ENCODE measurements at places on chromosomes 4 and X. TPM values are rescaled to one million over a fixed set of nuclear protein-coding genes. Genes with fewer than 3 reads are reported as not detected.

GRIPAP1 gene
- 51.6 TPM for polyA plus RNA-seq

FHDC1 gene
- polyA plus RNA-seq, result 4.4 TPM

BMX gene
- polyA plus RNA-seq, result 0.56 TPM

MID1 gene
- 23.0 TPM for polyA plus RNA-seq

USP17L20 gene
- polyA plus RNA-seq, result not detected

KIT gene
- 16.2 TPM for polyA plus RNA-seq

MXRA5 gene
- 7.5 TPM for polyA plus RNA-seq

SPANXA2 gene
- not detected for polyA plus RNA-seq

TMEM35A gene
- 7.8 TPM for polyA plus RNA-seq

CLGN gene
- 6.5 TPM for polyA plus RNA-seq

FAM50A gene
- polyA plus RNA-seq, result 49.9 TPM

Data from right renal pelvis (tissue), 4 donors.